ENCODE measurements at places on chromosomes 7 and 10. TPM values are rescaled to one million over a fixed set of nuclear protein-coding genes. Genes with fewer than 3 reads are reported as not detected.

CFAP70 gene
- total RNA-seq: 1.3 TPM

CLRN3 gene
- not detected for total RNA-seq

GFRA1 gene
- total RNA-seq: 347 TPM

GRCh38 chr10:53458007-53458406 lies 685.4 kb upstream of the MBL2 start:
- no peak for DNase-seq

GRCh38 chr7:127819975-127820731 lies 168.2 kb downstream of the SND1 start:
- DNase-seq: no peak

GRCh38 chr10:124498056-124498455 lies 36.4 kb downstream of the LHPP start:
- no peak for DNase-seq

GRCh38 chr10:14945108-14945507 lies 8.8 kb downstream of the DCLRE1C start:
- no peak for DNase-seq

DNA sequence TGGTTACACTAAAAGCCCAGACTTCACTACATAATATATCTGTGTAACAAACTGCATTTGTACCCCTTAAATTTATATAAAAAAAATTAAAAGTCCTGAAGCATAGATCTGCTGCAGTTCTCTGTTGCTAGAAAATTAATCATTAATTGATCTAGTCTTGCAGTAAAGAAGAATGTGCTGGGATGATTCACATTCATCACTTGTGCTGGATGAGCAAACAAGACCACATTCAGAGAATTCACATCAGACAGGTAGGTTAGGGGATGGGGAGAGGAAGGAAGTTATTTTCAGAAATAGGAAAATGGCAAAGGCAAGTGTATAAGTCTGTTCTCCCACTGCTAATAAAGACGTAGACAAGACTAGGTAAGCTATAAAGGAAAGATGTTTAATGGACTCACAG lies 1019.0 kb downstream of the KCNMA1 start:
- DNase-seq: no peak

Data from glutamatergic neuron (in vitro differentiated cells).